ENCODE measurements at places on chromosomes 3 and 15. TPM values are rescaled to one million over a fixed set of nuclear protein-coding genes. Genes with fewer than 3 reads are reported as not detected.

DNA sequence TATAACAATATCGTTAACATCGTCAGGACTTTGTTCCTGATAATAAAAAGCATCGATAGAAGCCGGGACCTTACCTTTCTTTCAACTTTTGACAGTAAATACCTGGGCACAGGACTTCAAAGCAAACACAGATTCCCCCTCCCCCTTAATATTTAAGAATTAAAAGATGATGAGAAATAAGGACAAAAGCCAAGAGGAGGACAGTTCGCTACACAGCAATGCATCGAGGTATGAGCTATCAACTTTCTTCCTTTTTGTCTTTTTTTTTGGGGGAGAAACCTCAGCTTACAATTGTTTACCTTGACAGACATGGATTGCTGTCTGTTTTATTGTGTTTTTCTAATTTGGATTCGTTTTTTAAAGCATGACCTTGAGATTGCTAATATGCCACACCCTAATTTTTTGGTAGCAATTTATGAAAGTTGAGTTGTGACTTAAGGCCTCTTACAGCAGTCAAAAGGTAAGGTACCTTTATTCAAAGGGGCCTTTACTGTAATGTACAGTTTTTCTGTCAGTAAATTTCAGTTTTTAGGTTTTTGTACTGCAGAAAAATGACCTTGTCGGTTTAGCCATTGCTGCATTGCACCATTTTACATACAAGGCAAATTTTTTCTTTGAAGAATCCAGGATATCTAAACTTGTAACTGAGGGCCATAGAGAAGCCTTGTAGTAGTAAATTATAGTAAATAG, 1.1 kb downstream of the CHD2 start:
- DNase-seq = no peak

DNA sequence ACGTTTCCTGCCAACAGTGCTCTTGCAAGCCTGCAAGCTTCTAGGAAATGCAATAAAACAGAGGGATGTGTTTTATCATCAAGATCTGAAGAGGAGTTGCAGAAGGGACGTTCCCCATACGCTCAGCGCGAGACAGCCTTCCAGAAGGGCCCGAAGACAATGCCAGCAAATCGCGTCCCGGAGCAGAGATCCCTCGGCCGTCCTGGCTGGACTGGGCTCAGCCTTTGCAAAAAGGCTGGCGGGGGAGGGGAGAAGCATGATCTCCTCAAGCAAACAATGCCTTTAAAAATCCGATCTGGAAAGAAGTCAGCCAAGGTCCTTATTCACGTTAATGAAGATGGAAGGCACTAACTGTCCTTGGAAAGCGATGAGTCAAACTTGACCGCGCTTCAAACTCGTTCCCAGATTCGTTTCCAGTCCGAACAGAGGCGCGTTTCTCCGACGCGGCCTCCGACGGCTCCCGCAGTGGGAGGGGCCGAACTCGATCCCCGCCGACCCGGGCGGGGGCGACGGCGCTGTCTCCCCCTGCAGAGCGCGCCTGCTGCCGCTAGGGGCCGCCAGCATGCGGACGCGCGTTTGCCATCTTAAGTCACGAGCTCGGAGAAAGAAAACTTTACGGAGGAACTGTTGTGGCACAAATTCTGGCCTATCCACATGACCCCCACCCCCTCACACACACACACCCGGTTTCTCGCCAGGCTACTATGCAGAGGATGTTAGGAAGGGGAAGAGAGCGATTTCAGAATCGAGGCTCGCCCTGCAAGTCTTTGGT, 5.5 kb downstream of the BCL6 start:
- peak; percentile 88 for DNase-seq

The ADAMTS9 gene
- polyA plus RNA-seq = 150 TPM

The CORO2B gene
- polyA plus RNA-seq = 22.2 TPM

GRCh38 chr15:48300038-48300437, 31.2 kb upstream of the DUT start:
- DNase-seq = no peak

The XXYLT1 gene
- polyA plus RNA-seq = 27.3 TPM

GRCh38 chr3:46019707-46020106, 7.6 kb downstream of the XCR1 start:
- no peak for DNase-seq

DNA sequence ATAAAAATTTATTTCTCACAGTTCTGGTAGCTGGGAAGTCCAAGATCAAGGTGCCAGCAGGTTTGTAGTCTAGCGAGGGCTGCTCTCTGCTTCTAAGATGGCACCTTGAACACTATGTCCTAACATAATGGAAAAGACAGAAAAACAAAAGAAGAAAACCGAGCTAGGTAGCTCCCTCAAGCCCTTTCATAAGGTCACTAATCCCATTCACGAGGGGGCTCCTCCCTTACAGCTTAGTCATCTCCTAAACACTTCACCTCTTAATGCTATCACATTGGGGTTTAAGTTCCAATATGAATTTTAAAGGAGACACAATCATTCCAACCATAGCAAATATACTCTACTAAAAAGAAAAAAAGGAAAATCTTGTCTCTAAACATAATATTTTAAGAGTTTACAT, 23.6 kb downstream of the GOLGA6D start:
- DNase-seq = no peak

- no peak for DNase-seq
Observed at GRCh38 chr3:13504161-13504831, 24.2 kb downstream of the HDAC11 start.

The LMOD3 gene
- polyA plus RNA-seq = 0.10 TPM

GRCh38 chr15:93040288-93041158, 48.5 kb downstream of the RGMA start:
- no peak for DNase-seq

The LYZL4 gene
- not detected for polyA plus RNA-seq

- DNase-seq = no peak
Observed at GRCh38 chr15:33398555-33398954, 87.8 kb downstream of the RYR3 start.

DNA sequence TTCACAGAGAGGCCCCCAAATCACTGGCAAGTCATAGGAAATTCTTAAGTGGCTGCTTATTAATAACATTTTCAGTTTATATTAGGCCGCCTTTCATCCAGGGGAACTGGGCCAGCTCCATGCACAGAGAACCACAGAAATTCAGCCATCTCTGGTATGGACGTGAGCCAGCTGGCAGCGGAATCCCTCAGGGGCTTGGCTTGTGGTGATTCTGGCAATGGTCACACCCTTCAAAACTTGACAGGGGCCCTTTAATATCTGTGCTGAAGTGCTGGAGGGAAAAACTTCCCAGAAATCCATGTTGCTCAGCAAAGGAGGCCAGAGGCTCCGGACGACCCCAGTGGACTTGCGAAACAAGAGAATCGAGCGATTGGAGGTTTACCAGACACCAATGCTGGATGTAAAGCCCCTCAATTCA, 11.3 kb downstream of the PRICKLE2 start:
- no peak for DNase-seq

The AAGAB gene
- 65.8 TPM for polyA plus RNA-seq

The RBP2 gene
- polyA plus RNA-seq = 0.30 TPM

DNA sequence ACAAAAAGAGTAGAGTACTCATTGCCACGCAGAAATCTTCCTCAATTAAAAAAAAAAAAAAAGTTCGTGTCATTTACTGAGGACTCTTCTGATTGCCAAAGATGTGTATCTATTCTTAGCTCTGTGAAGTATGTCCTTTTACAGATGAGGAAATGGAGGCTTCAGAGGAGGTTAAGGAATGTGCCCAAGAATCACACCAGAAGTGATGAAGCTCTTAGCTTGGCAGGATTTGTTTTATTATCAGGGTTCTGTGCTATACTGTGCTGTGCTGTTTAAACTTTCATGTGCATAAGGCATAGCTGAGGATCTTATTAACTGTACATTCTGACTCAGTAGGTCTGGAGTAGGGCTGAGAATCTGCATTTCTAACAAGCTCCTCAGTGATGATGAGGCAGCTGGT, 665.2 kb upstream of the ADAMTS9 start:
- no peak for DNase-seq

The KIAA1143 gene
- polyA plus RNA-seq = 49.5 TPM

DNA sequence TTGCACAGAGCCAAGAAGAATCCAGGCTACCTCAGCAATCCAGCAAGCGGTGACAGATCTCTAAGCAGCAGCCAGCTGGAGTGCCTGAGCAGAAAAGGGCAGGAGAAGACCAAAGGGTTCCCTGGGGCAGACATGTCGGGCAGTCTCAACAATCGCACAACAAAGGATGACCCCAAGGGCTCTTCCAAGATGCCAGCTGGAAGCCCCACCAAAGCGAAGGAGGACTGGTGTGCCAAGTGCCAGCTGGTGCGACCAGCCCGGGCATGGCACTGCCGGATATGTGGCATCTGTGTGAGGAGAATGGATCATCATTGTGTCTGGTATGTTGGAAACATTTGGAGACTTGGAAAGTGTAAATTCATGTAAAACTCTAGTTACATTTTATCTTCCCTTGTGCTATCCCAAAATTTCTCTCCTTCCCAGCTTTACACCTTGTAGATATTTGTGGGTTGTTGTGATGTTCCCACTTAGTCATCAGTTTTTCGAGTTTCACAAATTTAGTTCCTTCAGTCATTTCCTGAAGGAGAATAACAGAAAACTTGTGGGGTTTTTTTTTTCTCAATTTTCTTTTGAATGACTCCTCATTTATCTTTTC, 6.4 kb downstream of the ZDHHC23 start:
- no peak for DNase-seq

- DNase-seq = no peak
Observed at GRCh38 chr3:191246630-191247029, 47.6 kb downstream of the OSTN start.

The FBXL2 gene
- polyA plus RNA-seq = 35.2 TPM

GRCh38 chr3:190526787-190527762, 13.2 kb downstream of the IL1RAP start:
- DNase-seq = no peak

- no peak for DNase-seq
Observed at GRCh38 chr3:131699001-131699400, 196.2 kb upstream of the MRPL3 start.

GRCh38 chr15:44710236-44711095, 657 bp downstream of the PATL2 start:
- no peak for DNase-seq

GRCh38 chr3:98497381-98497780, at the start of gene OR5K2:
OR5K2 (plus strand) TSS chr3:98497681; CDS start chr3:98497681, 0 bp downstream.
- DNase-seq = no peak

- DNase-seq = no peak
Observed at GRCh38 chr3:189171707-189172106, at the start of gene TPRG1. TPRG1 (plus strand) TSS chr3:189171971; CDS start chr3:189207385, 35,414 bp downstream.

The ZDHHC19 gene
- 0.34 TPM for polyA plus RNA-seq

GRCh38 chr15:79004336-79004735, 59.5 kb upstream of the CTSH start:
- no peak for DNase-seq

The THAP10 gene
- 6.6 TPM for polyA plus RNA-seq

- no peak for DNase-seq
Observed at GRCh38 chr15:22895465-22896190, 57.2 kb downstream of the NIPA2 start.

GRCh38 chr3:60696428-60697125, 554.7 kb downstream of the FHIT start:
- no peak for DNase-seq

The PSTPIP1 gene
- polyA plus RNA-seq = 1.7 TPM

DNA sequence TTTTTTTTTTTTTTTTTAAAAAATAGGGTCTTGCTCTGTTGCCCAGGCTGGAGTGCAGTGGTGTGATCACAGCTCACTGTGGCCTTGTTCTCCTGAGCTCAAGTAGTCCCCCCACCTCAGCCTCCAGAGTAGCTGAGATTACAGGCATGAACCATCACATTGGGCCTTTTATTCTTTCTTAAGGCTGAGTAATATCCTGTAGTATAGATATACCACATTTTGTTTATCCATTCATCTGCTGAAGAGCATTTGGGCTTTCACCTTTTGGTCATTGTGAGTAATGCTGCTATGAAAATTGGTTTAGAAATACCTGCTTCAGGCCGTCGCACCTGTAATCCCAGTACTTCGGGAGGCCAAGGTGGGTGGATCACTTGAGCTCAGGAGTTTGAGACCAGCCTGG, 42.6 kb downstream of the PAQR5 start:
- no peak for DNase-seq

GRCh38 chr15:34691034-34691433, 63.8 kb downstream of the GJD2 start:
- DNase-seq = no peak

The CPA3 gene
- 0.20 TPM for polyA plus RNA-seq

DNA sequence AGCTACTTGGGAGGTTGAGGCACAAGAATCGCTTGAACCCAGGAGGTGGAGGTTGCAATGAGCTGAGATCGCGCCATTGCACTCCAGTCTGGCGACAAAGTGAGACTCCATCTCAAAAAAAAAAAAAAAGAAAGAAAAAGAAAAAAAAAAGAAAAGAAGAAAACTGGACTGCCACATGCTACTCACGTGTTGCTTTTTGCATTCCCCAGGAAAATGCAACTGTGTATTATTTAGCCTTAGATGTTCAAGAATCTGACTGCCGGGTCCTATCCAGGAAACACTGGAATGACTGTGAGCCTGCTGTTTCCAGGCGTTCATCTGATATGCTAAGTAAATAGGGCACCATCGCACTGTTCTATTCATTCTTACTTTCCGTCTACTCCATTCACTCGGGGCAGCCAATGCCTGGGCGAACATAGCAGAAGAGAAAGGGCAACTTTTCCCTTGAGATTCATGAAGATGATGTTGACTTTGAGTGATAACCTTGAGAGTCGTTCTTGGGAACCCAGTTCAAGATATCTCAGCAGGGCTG, 21.4 kb downstream of the HRG start:
- no peak for DNase-seq

- no peak for DNase-seq
Observed at GRCh38 chr3:138842483-138843188, 7.9 kb upstream of the PIK3CB start.

- no peak for DNase-seq
Observed at GRCh38 chr15:62727501-62727900, 315.0 kb upstream of the TPM1 start.

- DNase-seq = no peak
Observed at GRCh38 chr15:74196175-74196574, 6.4 kb downstream of the STRA6 start.

The WNT7A gene
- polyA plus RNA-seq = 0.07 TPM

DNA sequence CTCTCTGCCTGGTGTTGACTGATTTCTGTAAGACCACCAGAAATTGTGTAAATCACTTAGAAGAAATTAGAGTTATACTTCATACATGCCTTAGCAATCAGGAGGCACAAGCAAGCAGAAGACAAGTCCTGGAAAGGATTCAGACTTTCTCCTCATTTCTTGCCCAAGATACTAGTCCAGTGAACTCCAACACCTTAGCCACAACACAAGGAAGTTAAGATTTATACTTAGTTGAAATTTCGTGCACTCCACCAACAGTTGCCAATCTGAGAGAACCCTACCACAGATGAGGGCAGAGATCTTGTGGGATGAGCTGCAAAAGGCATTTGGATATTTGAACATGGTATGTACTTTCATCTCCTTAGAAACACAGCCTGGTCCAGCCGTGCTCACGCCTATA, 2.3 kb downstream of the P3H2 start:
- DNase-seq = no peak

The CYP1A2 gene
- 0.38 TPM for polyA plus RNA-seq

- DNase-seq = no peak
Observed at GRCh38 chr15:76340803-76341365, 4.3 kb downstream of the ISL2 start.

- DNase-seq = no peak
Observed at GRCh38 chr3:141331377-141332318, 36.7 kb upstream of the ZBTB38 start.

GRCh38 chr15:90954712-90955623, at the start of gene RCCD1:
RCCD1 (plus strand) TSS chr15:90954884; CDS start chr15:90956735, 1,851 bp downstream.
- peak; percentile 92 for DNase-seq

All from renal cortex interstitium (tissue), 15 donors.